G401 (cell line): ENCODE measurements at places on chromosomes 7 and 10.
A peak's percentile ranks its signal among the peaks of the same experiment; 100 is the strongest.

GRCh38 chr10:16952080-16952479 lies 134.9 kb upstream of the RSU1 start:
- DNase-seq = no peak

DNA sequence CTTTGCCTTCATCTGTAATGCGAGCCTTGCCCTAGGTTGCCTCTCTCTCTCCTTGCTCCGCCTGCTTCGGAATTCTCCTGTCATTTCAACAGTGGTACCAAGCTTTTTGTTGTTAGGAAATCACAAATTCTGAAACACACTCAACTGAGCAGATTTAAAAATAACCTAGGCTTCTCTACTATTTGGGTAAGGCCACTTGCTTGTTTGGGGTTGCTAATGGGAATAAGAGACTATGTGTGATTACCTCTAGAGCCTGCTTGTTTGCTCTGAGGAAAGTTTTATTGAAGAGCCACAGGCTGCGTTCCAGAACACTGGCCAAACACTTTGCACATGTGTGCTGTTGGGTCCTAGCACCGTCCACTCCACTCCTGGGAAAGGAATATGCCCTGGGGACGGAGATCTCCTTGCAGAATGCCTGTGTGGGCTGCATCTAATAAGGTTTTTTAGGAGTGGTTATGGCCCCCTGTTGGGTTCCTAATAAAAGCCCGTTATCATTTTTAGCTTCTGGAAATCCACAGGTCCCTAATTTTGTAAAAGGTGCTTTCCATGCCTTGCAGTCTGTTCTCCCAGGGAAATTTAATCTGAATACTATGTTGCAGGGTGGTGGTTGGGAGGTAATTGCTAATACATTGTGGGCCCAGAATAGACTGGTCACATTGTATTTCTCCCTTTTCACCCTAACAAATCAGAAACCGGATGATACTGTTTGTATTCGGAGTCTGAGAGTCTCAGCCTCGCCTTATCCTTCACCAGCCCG lies 68.7 kb upstream of the KLF6 start:
- peak; percentile 14 for DNase-seq

DNA sequence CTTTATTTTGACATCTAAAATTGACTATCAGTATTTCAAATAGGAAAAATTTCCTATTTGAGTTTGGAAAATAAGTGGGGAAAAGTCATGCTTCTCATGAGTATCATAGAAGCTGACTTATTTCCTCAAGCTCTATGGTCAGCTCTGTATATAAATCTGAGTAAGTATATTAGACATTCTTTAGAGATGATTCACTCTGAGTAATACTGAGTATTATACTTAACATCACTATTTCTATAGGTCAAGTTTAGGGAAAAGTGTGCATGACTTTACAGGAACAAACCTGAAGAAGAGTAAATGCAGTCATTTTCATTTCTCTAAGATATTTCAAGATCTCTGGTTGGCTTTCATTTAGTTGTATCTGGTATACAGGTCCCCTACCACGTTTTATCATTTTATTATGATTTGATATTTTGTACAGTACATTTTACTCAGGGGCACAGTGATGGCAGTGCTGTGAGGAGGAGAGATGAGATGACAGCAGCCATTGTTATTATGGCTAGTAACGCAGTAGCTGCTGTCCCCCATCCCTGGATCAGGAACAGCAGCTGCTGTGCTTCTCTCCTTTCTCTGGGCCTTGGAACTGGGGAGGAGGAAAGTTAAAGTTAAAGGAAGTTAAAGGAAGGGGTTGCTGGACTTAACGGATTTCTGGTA lies 15.2 kb downstream of the SND1 start:
- DNase-seq = no peak

- no peak for DNase-seq
Observed at GRCh38 chr7:104878577-104878976, 135.4 kb upstream of the KMT2E start.

DNA sequence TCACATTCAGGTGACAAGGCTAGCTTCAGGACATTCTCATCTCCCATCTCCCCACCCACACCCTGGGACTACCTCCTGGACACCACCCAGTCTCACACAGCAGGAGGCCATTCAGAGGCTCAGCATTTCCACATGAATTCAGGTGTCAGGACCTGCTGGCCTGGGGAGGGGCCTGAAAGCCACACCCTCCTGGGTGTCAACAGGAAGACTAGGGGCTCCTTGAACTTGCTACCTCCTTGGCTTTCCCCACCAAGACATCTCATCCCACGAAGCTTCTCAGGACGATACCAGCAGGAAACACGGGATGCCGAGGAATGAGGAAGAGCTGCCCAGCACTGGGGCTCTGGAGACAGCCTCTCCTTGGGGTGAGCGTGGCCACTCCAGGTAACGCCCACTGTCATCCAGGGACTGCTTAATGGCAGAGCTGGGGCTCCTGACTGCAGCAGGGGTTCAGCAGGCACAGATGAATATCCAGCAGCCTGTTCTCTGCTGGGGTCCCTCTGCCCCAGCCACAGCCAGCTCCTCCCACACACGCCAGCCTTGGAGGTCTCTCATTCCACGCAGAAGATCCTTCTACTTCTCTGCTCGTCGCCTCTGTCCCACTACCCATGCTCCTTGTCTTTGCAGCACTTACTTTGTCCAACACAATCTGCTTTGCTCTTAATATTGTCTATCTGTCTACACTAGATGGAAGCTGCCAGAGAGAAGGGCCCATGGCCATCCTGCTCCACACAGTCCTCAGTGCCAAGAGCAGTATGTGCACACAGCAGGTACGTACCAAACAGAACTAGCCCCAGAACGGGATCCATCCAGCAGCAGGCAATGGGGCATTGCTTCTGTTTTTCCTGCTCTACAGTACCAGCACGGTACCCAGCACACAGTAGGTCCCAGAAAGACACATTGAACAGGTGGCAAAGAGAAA lies 88.7 kb downstream of the FAM53B start:
- peak; percentile 75 for DNase-seq

DNA sequence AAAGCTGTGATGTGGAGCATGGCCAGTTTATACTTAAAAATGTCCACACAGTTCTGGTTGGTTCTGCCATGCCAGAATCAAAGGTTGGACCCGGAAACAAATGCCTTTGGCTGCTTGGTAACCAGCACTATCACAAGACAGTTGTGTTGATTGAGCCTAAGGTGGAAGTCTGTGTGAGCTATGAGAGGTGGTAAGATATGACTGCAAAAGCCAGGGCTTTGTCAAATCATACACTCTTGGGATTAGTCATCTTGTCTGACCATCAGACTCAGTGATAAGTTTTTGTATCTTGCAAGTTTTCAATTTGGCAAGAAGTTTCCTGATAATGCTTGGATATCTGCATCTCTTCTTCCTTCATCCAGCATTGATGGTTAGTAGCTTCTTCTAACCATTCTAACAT lies 35.5 kb downstream of the GPR141 start:
- no peak for DNase-seq

- DNase-seq = no peak
Observed at GRCh38 chr10:33174674-33175434, 159.6 kb downstream of the NRP1 start.
